ENCODE measurements at places on chromosomes 16 and 17.

- peak; percentile 89 for DNase-seq
Observed at GRCh38 chr17:42312285-42313130, 24.2 kb downstream of the STAT5A start.

DNA sequence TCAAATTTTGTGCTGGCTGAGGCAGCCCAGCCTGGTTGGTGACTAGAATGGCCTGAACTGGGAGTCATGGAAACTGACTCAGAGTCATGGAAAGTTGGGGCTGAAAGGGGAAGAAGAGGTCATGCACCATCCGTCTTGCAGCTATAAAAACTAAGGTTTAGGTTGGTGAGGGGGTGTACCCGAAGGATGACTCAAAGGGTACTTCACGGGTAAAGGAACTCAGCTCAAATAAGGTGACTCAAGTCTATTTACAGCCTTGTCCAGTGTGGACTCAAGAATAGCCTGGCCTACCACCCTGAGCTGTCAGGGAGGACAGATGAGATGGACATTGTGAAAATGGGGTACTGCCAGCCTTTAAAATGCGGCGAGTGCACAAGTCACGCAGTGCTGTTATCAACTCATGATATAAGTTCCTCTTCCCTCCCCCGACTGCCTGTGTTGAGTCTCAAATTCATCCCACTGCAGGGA is 18.6 kb downstream of the CD300LB start:
- peak; percentile 73 for DNase-seq

GRCh38 chr16:85051067-85051581 is 23.5 kb downstream of the KIAA0513 start:
- no peak for DNase-seq

DNA sequence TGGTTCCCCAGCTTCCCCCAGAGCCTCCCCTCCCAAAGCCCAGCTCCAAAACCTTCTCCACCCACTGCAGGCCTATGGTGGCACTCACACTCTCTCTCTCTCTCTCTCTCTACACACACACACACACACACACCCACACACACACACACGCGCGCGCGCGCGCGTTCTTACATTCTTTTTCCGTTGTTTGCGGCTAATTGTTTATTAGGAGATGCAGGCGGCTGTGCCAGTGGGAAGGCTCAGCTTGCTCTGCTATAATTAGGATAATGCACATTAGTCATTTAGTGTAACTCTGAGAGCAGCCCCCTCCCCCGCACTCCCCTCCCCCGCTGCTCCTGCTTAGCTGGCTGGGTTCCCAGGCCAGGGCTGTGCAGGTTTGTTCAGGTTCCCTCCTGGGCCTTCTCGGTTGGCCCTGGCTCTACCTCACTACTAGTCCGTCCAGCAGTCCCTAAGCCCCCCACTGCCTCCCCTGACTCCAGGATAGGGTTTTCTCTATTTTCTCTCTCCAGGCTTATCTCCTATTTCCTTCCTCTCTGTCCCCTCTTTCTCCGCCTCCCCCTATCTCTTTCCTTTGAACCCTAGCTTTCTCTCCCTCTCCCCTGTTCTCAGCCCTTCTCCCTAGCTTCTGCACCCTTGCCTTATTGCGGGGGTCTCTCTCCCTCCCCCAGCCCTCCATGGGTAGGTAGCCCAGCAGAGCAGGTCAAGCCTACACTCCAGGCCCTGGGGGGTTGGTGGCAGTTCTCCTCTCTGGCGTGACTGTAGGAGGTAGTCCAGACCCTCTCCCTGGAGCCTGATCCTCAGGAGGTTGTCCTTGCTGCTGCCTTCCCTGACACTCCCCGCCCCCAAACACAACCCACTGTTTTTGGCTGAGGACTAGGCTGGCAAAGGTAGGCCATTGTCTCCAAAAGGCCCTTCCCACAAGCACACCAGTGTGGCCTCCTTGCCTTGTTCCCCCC is 34.0 kb downstream of the TMEM132E start:
- peak; percentile 8 for DNase-seq

DNA sequence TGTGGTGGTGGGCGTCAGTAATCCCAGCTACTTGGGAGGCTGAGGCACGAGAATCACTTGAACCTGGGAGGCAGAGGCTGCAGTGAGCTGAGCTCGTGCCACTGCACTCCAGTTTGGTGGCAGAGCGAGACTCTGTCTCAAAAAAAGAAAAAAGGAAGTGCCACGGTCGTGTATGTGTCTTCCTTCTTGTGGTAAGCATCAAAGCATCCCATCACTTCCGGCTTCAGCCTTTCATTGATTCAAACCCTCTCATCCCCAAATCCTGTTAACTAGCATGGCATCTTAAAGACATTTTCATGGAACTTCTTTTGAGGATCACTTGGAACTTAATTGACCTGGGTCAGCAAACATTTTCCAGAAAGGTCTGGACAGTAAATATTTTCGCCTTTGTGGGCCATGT is 126.2 kb downstream of the CPPED1 start:
- DNase-seq: no peak

GRCh38 chr17:78122216-78122930 is 6.2 kb downstream of the TMC6 start:
- DNase-seq: no peak

- DNase-seq: no peak
Observed at GRCh38 chr17:74678541-74678940, 34.2 kb downstream of the CD300LF start.

GRCh38 chr16:85536411-85537330 is 76.5 kb upstream of the GSE1 start:
- DNase-seq: no peak

DNA sequence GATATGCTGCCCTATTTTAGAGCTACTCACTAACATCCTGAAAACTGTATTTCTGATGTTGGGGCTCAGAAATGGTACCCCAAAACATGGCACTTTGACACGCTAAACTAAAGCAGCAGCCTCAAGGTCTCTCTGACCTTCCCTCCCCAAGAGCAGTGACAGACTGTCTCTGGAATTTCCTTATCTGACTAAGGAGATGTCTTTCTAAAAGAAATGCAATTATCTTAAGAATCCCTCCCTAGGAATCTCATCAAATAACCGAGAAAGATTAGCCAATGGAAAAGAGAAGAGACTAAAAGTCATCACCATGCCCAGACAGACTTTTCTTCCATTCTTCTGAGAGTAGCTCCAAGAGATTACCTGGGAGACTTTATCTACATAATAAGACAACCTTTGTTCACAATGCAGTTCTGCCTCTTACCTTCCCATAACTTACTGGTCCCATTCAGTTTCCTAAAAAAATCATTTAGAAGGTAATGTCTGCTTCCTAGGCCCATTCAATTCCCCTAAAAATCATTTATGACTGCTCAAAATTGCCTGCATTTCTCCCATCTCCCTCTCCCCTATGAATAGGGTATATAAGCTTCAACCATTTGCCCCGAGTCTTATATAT is 123.9 kb downstream of the CPPED1 start:
- no peak for DNase-seq

DNA sequence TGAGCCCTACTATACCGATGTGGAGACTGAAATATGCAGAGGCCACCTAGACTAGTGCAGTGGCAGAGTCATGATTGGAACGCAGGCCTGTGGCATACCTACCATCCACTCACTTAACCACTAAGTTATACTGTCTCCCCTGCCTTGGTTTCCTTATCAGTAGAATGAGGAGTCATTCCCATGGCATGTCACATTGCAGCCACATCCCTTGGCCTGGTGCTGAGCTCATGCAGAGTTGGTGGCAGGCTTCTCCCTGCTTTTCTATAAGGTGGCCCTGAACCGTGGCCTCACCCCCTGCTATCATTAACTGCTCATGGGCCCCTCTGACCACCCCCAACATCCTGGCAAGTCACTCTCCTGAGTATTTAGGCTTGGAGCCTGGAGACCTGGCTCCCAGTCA is 212.5 kb downstream of the KATNIP start:
- DNase-seq: no peak

DNA sequence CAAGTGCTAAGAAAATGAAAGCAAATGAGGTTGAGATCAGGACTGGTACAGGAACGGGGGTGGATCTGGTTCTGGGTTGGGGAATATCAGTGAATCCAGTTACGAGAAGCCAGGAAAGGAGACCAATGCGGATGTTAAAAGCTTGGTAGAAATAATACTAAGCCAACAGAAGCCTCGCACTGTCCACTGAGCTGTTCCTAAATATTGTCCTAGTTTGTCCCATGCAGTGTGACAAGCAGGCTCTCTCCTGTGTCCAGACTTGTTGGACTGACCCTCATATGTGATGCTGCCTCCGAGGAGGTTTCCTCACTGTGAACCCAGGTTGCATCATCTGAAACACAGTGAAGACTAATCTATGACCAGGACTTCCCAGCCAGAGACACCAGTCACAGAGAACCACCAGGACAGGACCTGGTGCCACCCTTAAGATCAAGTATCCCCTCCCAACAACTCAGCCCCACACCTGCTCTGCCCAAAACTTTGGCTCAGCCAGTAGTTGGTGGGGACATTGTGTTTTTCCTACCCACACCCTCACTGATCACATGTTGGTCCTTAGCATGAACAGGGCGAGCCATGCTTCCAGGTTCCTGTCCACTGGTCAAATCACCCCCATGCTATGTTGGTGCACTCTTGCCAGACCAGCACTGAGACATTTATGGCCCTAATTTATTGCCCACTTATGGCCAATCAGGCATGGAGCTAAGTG is 32.7 kb upstream of the SCNN1B start:
- DNase-seq: no peak

DNA sequence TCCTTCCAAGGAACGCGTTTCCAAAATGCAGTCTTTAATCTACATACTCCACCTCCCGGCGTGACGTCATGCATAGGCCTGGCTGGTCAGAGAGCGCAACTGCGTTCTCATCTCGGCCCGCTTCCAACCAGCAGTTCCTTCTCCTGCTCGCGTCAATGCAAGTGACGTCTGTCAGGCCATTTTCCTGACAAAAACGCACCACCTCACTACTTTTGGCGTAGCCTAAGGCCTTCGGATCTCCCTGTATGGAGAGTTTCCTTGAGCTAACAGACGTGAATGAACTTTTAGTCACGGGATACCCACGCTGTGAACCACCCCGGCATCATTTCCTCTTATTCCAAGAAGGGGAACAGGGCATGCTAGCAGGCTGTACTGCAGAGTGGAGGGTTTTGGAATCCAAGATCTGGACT is 25.0 kb downstream of the TEX14 start:
- DNase-seq: peak; percentile 57
